Endothelial cell (in vitro differentiated cells): ENCODE measurements at places on chromosomes 3 and 15. TPM values are rescaled to one million over a fixed set of nuclear protein-coding genes. Genes with fewer than 3 reads are reported as not detected.

DNA sequence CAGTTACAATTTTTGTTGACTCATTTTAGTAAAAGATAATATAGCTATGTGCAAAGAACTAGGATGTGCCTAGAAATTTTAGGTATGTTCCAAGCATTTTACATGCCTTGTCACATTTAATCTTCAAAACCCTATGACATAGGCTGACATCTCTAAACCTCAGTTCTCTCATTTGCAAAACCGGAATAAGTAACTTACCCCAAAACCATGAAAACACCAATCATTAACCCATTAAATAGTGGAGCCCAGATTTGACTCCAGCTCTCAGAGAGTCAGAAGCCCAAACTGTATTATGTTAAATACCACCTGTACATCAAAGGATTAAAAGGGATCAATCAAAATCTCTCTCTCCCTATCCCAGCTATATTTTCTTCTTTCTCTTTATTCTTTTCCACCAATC, 36.6 kb downstream of the GSK3B start:
- DNase-seq, result no peak

DNA sequence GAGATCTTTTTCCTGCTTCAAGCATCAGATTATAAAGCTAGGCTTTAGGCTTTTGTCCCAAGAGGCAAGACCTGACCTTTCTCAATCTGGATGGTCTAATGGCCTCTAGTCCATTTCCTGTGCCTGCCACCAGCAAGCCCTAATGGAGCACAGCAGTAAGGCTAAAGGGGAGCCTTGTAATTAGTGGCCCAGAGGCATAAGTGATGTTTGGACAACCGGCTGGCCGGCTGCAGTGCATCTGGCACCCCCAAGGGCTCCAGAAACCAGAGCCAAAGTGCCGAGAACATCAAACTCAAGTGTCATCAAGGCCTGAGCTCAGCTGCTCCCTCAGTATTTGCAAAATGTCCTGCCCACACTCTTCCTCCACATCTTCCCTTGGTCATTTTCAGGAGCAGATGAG, 31.9 kb upstream of the RTP4 start:
- no peak for DNase-seq

GRCh38 chr3:11791339-11792200, 55.1 kb downstream of the TAMM41 start:
- no peak for DNase-seq

GRCh38 chr3:32261545-32261944, 23.1 kb downstream of the CMTM8 start:
- no peak for DNase-seq

- DNase-seq, result no peak
Observed at GRCh38 chr3:136943436-136943835, 14.3 kb upstream of the IL20RB start.

DNA sequence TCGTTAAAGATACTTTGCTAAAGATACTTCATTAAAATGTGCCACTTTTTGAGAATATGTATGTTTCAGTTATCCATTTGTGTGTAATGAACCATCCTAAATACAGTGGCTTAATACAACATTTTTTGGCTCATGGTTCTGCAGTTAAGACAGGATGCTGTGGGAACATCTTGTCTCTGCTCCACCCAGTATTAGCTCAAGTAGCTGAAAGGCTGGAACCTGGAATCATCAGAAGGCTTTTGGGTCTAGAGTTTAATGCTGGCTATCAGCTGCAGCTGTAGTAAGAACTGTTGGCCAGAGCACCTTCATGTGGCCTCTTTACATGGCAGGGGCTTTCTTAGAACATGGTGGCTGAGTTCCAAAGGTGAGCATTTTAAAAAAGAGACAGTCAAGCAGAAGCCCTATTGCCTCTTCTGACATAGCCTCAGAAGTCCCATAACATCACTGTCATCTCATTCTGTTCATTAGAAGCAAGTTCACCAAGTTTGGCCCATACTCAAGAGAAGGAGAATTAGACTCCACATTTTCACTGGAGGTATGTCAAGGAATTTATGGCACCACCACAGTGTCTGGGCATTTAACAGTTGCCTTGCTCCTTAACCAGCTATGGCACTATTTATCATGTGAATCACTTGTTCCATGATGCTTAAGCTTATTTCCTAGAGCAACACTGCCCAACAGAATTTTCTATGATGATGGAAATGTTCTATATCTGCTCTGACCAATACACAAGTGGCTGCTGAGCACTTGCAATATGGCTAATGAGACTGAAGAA, 70.4 kb upstream of the PDZRN3 start:
- DNase-seq, result no peak

- no peak for DNase-seq
Observed at GRCh38 chr3:129620828-129621559, 14.5 kb upstream of the PLXND1 start.

ATP13A5 gene
- 0.23 TPM for total RNA-seq

SPATA12 gene
- 0.15 TPM for total RNA-seq

CYP8B1 gene
- not detected for total RNA-seq
